ENCODE measurements at places on chromosomes 3 and 15.

DNA sequence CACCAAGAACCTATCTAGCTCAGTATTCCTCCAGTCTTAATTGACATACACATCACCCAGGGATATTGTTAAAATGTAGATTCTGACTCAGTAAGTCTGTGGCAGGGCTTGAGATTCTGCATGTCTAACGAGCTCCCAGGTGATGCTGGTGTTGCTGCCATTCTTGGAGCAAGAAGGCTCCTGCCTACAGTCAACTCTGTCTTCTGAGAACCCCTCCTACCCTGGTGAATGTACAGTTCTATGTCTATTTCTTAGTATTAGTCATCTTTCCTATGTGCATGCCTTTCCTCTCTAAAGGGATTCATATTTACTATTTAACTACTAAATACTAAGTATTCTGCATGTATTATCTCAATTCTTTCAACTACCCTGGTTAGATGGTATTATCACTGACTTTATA, 268.7 kb downstream of the EDEM1 start:
- DNase-seq = no peak
- no peak overlapping the region for H3K27ac ChIP-seq
- peaks cover 2% of the 10 kb centered on the region for H3K27me3 ChIP-seq
- no peaks in the 10 kb centered on the region for H3K4me1 ChIP-seq

- no peaks in the 10 kb centered on the region for H3K4me1 ChIP-seq
- H3K36me3 ChIP-seq = no peaks in the 10 kb centered on the region
- no peak for DNase-seq
- peaks cover 4% of the 10 kb centered on the region for H3K27me3 ChIP-seq
Observed at GRCh38 chr15:91357011-91357410, 257.0 kb downstream of the SV2B start.

GRCh38 chr15:50140983-50141382, 21.9 kb upstream of the ATP8B4 start:
- no peak overlapping the region for H3K4me3 ChIP-seq
- H3K27me3 ChIP-seq = no peaks in the 10 kb centered on the region
- no peak overlapping the region for H3K27ac ChIP-seq
- no peak for DNase-seq

DNA sequence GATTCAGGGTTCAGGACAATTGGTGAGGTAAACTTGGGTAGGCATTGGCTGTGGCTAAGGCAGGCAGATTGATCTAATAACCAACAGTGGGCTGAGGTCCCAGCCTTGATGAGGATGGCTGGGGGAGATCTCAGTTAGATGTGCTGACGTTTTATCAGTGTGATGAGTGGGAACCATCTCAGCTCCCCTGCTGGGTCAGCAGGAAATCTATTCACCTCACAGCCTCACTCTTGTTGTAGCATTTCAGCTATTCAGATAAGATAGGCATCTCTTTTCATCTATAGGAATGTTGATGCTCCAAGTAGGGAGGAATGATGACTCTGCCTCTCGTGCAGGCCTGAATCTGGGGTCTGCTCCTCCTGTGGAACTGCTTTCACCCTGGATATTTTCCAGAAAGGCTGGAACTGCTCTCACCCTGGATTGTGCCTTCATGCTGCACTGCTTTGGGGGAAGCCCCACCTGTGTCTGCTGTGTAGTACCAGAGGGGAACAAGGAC, 973.7 kb downstream of the NSUN3 start:
- no peaks in the 10 kb centered on the region for H3K36me3 ChIP-seq
- no peak overlapping the region for H3K4me3 ChIP-seq
- no peak overlapping the region for H3K27ac ChIP-seq
- DNase-seq = no peak
- H3K4me1 ChIP-seq = no peaks in the 10 kb centered on the region

- H3K4me3 ChIP-seq = no peak overlapping the region
- no peaks in the 10 kb centered on the region for H3K36me3 ChIP-seq
- no peak overlapping the region for H3K27ac ChIP-seq
- H3K4me1 ChIP-seq = peaks cover 8% of the 10 kb centered on the region
- no peak for DNase-seq
Observed at GRCh38 chr3:134211797-134212196, 38.9 kb downstream of the RYK start.

DNA sequence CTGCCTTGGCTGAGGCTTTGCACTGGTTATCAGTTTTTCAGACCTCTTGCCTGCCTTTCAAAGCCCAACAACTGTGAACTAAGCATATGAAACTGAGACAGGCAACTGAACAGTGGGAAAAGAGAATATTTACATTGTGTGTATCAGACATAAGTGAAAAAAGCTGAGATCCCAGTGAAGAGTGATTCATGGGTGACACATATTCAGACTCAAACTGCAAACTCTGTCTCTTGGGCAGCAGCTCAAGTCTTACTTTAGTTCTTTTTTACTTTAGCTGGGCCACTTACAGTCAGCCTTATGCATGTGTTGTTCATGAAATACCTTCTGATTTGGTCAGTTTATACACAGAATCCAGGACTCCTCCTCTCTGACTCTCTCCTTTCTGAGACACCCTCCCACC, 19.2 kb downstream of the SUCLG2 start:
- DNase-seq = no peak
- H3K27ac ChIP-seq = no peak overlapping the region
- peaks cover 23% of the 10 kb centered on the region for H3K4me1 ChIP-seq
- no peak overlapping the region for H3K4me3 ChIP-seq

DNA sequence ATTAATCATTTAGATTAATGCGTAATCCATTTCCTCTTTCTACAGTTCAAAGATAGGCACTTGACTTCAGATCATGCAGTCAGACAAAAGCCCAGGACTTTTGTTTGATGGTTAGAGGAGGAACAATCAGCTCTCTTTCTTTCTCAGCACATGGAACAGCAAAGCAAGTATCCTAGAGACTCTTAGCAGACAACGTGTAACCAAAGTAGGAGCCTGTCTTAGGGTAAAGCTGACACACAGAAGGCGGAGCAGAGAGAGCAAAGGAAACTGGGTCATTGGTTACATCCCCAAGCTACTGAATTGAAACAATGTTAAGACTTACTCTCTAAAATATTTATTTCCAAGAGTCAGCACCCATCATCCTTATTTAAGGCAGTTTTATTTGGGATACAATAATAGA, 110.0 kb upstream of the HES1 start:
- no peak overlapping the region for H3K27ac ChIP-seq
- H3K27me3 ChIP-seq = peaks cover 27% of the 10 kb centered on the region
- no peak overlapping the region for H3K4me3 ChIP-seq
- no peaks in the 10 kb centered on the region for H3K36me3 ChIP-seq
- no peaks in the 10 kb centered on the region for H3K4me1 ChIP-seq
- DNase-seq = no peak

DNA sequence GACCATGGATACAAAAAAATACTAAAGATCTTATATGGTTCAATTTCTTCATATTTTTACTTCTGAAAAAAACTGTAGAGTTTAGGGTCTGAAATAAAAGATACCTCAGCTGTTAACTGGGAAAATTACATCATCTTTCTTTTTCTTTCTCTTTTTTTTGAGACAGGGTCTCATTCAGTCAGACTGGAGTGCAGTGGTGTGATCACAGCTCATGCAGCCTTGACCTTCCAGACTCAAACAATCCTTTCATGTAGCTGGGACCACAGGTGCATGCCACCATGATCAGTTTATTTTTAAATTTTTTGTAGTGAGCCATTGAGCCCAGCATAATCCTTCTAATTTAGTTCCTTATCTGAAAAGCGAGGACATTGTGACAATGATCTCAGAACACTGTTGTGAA, 39.6 kb upstream of the TKT start:
- peaks cover 2% of the 10 kb centered on the region for H3K4me1 ChIP-seq
- H3K27ac ChIP-seq = no peak overlapping the region
- no peaks in the 10 kb centered on the region for H3K27me3 ChIP-seq
- peaks cover 12% of the 10 kb centered on the region for H3K36me3 ChIP-seq
- no peak overlapping the region for H3K4me3 ChIP-seq

DNA sequence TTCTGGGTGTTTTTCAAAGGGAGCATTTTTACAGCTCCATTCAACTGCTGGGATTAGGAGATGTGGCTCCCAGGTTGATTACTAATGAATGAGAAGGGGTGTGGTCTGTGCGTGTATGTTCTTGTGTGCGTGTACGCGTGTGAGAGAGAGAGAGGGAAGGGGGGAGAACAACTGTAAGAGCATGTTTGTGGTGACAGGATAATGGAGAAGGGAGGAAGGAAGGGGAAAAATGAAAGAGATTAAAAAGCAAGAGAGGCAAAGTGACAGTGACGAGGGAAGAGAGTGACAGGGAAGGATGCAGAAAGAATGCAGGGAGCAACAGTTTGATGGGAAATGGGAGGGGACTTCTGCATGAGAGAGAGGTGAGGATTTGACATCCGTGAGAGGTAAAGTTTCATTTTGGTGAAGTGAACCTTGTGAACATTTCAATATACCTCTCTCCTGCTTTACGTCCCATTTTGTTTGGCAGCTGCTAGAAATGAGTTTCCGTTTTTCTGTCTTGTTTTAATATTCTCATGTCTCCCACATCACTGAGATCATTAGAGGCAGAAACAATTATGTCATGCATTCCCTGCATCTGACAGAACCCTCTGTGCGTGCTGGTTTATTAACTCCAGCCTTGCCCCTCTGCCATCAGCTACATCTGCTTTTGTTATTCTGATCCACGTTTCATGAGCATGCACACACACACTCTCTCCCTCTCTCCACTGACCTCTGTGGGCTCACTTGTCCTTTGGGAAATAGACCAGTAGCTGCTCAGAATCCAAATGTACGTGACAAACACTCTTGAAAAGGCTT, 161.6 kb downstream of the GAP43 start:
- peak overlapping the region; percentile 93 for H3K27ac ChIP-seq
- peaks cover 4% of the 10 kb centered on the region for H3K27me3 ChIP-seq

- H3K27me3 ChIP-seq = no peaks in the 10 kb centered on the region
- H3K36me3 ChIP-seq = no peaks in the 10 kb centered on the region
- H3K4me1 ChIP-seq = no peaks in the 10 kb centered on the region
- H3K27ac ChIP-seq = no peak overlapping the region
Observed at GRCh38 chr3:189902230-189903186, 218.2 kb downstream of the P3H2 start.

GRCh38 chr3:143132246-143132980, 12.8 kb downstream of the CHST2 start:
- no peak for DNase-seq
- H3K4me1 ChIP-seq = no peaks in the 10 kb centered on the region
- H3K27me3 ChIP-seq = peaks cover 7% of the 10 kb centered on the region
- no peak overlapping the region for H3K4me3 ChIP-seq

DNA sequence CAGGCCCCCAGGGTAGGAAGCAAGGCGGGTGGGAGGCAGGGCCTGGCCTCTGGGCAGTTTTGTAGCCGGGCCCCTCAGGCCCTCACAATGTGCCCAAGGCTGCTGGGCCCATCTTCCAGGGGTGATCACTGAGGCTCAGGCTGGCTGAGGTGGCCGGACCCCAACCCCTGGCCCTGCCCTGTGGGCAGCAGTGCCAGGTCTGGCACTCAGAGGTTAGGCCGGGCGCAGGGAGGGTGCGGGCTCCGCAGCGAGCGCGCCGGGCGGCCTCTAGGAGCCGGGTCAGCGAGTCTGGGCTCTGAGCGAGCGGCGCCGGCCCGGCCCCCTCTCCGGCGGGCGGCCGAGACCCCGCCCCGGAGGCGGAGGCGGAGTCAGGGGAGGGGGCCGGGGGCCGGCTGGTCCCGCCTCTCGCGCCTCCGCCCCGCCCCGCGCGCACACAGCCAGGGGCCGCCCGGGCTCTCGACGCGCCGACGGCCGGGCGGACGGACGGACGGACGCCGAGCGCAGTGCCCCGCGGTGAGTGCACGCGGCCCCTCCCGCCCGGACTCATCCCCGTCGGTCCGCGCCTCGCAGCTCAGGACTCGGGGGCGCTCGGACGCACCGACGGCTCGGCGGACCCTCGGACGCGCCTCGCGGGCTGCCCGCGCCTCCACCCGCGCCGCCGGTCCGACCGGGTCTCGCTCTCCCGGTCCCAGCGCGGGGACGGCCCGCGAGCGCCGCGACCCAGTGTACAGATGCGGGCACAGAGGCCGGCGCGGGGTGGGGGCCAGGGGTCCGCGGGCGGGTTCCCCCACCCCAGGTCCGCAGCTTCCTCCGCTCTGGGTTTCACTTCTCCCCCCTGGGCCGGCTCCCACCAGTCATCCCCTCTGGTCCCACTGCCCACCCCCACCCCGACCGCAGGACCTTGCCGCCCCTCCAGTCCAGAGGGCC, at the start of gene FBLN2:
Gene FBLN2, plus strand, starts transcription at position 430 of the 927 bp plus-strand sequence. CDS start 21,231 bp downstream, outside the sequence.
- peaks cover 47% of the 10 kb centered on the region for H3K27me3 ChIP-seq
- no peak for DNase-seq
- no peak within 1 kb of the TSS for H3K4me3 ChIP-seq
- H3K4me1 ChIP-seq = peaks cover 24% of the 10 kb centered on the region
- H3K36me3 ChIP-seq = peaks cover 3% of the 10 kb centered on the region

DNA sequence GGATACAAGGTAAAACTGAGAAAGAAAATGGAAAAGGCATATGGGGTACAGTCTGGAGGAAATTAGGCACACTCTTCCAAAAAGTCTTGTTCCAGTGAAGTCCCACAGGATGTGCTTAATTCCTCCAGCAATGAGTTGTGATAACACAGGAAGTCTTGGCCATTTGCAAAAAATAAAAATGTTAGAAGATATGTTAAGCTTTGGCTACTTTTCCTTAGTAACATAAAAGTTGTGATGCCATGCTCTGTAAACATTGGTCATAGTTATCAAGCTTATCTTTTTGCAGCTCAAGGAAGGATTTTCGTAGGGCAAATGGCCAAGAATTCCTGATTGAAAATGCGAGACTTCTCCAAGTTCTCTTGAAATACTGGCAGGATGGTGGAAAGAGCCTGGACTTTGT, 26.4 kb downstream of the LNP1 start:
- H3K36me3 ChIP-seq = no peaks in the 10 kb centered on the region
- H3K4me1 ChIP-seq = peaks cover 1% of the 10 kb centered on the region
- DNase-seq = no peak

DNA sequence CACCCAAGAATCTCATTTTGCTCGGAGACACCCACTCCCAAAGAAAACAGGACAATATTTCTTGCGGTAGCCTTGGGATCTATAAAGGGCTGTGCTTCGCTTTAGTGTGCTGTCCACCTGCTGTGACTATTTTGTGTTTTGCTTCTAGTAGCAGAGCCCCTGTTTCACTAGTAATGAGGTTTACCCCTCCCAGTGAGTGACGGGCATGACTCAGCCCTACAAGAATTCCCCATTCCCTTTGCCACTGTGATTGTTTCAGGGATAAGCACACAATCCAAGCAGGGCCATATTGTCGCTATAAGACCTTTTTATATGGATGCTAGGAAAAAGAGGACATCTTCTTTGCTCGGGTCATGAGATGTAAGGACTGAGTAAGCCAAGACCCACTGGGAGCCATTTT, 62.5 kb upstream of the FOXB1 start:
- H3K27ac ChIP-seq = no peak overlapping the region
- no peak for DNase-seq
- peaks cover 16% of the 10 kb centered on the region for H3K27me3 ChIP-seq
- H3K4me1 ChIP-seq = no peaks in the 10 kb centered on the region

DNA sequence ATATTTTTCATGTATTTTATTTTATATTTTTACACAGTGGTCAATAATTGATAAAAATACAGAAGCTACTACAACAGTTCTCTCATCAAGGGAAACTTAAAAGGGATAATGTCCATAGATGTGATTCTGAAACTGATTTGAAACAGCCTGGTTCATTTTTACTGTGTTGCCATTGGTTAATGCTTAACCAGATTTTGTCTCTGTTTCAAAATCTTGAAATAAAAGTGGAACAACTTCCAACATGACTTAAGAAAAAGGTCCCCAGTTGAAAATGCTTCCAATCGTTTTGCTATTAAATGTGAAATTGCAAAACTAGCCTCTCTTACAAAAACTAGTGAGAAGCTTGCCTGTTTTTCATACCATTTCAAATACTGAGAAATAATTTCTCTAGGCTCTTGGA, 240.7 kb downstream of the LPP start:
- H3K4me1 ChIP-seq = peaks cover 19% of the 10 kb centered on the region
- H3K27me3 ChIP-seq = peaks cover 3% of the 10 kb centered on the region
- no peak for DNase-seq
- H3K4me3 ChIP-seq = no peak overlapping the region
- H3K27ac ChIP-seq = no peak overlapping the region
- peaks cover 8% of the 10 kb centered on the region for H3K36me3 ChIP-seq
